ENCODE measurements at places on chromosomes 12 and 14.
A peak's percentile ranks its signal among the peaks of the same experiment; 100 is the strongest.

GRCh38 chr12:132012919-132013568 is 63.3 kb downstream of the EP400 start:
- no peak for DNase-seq

DNA sequence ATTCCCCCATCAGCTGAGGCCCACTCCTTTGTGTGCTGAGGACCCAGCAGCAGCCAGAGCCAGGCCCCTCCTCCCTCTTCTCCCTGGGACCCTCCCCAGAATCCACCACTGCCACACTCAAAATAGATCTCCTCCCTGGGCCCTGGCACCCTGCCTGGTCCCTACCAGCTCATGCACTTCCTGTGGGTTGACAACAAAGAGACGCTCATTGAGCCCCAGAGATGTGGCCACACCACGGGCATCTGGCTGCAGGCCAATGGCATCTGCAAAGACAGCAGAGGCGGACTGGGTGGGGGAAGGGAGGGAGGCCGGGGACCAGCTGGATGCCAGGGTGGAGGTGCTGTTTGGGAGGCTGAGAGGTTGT is 16.0 kb upstream of the ENDOU start:
- DNase-seq, result peak; percentile 78

GRCh38 chr12:97745406-97746101 is 282.9 kb downstream of the RMST start:
- DNase-seq, result no peak

- peak; percentile 64 for DNase-seq
Measured at GRCh38 chr12:129961091-129961490, 57.3 kb upstream of the TMEM132D start.

GRCh38 chr12:127620735-127621355 is 646.1 kb upstream of the TMEM132C start:
- no peak for DNase-seq

DNA sequence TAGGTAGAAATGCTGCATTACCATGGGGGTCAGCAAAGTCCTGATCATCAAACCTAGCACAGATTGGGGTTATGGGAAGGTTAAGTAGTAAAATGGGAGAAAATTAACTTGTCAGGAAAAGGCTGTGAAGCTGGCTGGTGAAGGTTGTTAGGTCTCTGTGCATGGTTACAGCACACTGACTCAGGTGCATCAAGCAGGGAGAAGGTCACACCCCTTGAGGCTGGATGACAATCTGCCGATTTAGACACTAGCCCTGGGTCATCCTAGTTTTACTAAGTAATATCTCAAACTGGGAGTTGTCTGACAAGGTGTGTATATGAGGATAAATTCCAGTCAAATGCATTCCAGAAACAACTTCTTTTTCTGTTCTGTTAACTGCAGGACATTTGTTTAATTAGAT is 271.1 kb upstream of the LRIG3 start:
- no peak for DNase-seq

- DNase-seq, result no peak
Measured at GRCh38 chr12:68361953-68362352, 29.8 kb upstream of the MDM1 start.

GRCh38 chr12:111764120-111764821 is 2.5 kb upstream of the ALDH2 start:
- no peak for DNase-seq

DNA sequence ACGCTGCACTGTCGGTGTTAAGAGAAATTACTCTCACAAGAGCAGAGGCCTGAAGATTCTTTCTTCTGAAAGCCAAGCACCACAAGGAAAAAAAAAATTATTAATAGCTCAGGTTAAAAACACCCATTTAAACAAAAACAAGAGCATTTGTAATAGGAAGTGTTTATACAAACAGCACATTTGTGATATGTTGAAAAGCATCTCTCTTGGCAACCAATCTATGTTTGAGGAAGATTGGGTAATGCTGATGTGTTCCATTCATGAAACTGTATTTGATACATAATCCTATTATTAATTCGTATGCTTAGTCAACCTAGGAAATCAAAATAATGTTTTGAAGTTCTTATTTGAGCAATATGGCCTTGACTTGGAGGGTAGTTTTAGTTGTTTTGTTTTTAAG is 36.5 kb downstream of the SSPN start:
- DNase-seq, result peak; percentile 57
